ENCODE measurements at places on chromosomes 3 and 15. TPM values are rescaled to one million over a fixed set of nuclear protein-coding genes. Genes with fewer than 3 reads are reported as not detected.

The GOLGA8A gene
- 26.7 TPM for total RNA-seq

The GABRR3 gene
- total RNA-seq, result not detected

The HYAL1 gene
- 51.6 TPM for total RNA-seq

The DGKG gene
- total RNA-seq, result 48.7 TPM

The ARHGAP11A gene
- 1.7 TPM for total RNA-seq

The XCR1 gene
- total RNA-seq, result not detected

The MST1 gene
- total RNA-seq, result 6.4 TPM

The RPL22L1 gene
- total RNA-seq, result 15.9 TPM

The LINGO1 gene
- total RNA-seq, result 3.0 TPM

The AADACL2 gene
- total RNA-seq, result not detected

The KLF15 gene
- total RNA-seq, result 11.5 TPM

The SLC24A5 gene
- not detected for total RNA-seq

Measured in cardiac septum (tissue), 1 donor.